ENCODE measurements at places on chromosomes 2 and 18.

DNA sequence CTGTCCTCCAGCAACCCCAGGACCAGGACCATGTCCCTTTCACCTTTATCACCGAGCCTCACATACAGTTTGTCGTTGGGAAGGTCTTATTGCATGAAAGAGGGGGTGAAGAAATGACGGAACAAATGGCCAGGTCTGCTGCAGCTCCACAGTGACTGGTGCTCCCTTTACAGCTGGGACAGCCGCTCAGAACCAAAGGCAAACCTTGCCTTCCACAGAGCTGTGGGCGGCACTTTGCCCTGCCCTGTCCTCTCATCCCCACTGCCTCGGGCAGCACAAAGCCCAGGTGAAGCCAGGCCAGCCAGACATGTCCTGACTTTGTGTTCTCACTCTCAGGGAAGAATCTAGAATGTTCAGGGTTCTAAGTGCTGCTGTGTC lies 961 bp downstream of the GPR55 start:
- DNase-seq: no peak

DNA sequence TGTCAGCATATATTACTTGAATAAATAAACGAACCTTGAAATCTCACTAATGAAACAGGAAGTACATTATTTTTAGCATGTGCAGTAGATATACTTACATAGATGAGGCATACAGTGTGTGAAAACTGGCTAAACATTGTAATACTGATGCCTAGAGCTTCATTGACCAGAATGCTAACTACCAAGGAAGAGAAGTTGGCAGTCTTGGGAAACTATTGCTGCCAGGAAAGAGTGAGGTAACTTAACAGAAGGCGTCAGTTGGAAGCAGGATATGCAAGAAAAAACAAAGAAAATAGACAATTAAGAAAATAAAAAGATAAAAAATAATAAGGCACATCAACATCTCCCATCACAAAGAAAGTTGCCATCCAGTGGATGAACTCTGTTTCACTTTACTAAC lies 963.0 kb downstream of the TDRD15 start:
- no peak for DNase-seq

DNA sequence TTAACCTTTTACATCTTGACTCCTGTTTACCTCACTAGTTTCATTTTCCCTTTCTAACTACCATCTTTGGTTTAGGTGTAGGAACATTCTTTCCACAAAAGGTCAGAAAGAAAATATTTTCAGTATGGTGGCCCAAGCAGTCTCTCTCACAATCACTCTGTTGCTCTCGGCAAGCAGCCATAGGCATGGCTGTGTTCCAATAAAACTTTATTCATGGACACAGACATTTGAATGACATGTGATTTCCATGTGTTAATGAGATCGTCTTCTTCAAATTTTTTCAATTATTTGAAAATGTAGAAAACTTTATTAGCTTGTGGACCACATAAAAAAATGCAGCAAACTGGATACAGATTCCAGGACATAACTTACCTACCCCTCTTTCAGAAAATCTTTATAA lies 109.7 kb upstream of the CNTNAP5 start:
- DNase-seq: no peak

- DNase-seq: no peak
These were observed 379.6 kb downstream of the HRH4 start for GRCh38 chr18:24840051-24840450.

DNA sequence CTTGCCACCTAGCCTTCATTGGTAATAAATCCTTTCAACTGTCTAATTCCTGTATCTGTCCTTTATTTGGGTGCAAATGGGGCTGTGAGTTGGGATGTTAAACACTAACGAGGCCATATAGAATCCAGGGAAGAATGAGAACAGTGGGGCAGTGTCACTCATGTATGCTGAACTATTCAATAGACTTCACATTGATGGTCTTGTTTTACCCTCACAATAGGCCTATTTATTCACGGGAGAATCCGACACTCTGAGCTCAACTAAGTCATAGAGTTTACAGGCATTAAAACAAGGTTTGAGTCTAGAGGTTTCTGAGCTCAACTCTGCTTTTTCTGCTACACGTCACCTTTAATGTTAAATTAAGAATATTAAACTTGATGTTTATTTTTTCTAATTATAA lies 421.6 kb downstream of the SOX11 start:
- DNase-seq: no peak

GRCh38 chr18:50586710-50587109 lies 26.8 kb downstream of the MAPK4 start:
- no peak for DNase-seq

DNA sequence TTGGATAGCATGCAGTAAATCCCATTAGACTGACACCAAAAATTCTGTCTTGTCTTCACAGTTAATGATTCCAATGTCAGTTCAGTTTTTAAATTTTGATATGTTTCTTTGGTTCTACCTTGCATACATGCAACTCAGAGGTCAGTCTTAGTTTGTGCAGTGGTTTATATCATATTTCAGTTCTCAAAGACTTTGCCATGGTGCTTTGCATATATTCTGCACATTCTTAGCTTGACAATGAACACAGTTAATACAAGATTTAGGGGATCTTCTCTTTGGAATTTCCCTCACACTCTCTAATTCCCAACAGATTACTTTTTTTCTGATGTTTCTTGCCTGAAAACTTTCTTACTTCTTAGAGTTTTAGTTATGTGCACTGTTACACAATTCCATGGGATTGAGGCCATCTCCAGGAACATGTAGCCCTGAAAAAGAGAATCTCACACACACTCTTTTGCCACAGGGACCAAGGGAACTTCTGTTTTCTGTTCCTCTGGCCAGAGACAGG lies 17.3 kb downstream of the NOL4 start:
- DNase-seq: no peak

DNA sequence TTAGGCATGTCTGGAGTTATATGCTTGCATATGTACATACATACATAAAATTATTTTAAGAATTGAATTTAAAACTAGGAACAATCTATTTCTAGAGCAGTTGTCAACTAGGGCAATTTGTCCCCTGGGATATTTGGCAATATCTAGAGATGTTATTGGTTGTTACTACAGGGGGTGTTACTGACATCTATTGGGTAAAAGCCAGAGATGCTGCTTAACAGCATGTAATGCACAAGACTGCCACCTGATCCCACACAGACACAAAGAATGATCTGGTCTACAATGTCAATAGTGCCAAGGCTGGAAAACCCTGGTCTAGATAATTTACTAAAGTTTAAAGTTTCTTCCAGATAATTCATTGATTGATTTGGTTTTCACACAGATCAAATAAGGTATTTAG lies 185.3 kb downstream of the NYAP2 start:
- no peak for DNase-seq

DNA sequence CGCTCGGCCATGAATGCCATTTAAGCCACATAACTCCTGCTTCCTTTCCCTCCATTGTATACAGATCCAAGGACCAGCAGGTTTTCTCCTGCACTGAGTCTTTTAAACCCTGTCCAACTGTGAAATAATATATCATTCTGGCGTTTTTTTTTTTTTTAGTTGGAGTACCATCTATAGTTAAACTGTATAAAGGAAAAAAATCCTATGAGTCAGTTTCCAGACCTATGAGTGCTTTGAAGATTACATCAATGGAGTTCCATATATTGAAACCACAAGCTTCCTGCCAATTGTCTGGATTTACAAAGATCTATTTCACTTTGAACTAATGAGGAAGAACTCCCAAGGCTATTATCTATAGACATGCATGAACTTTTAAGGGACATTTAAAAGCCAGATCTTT lies 2.4 kb upstream of the MALT1 start:
- DNase-seq: no peak

DNA sequence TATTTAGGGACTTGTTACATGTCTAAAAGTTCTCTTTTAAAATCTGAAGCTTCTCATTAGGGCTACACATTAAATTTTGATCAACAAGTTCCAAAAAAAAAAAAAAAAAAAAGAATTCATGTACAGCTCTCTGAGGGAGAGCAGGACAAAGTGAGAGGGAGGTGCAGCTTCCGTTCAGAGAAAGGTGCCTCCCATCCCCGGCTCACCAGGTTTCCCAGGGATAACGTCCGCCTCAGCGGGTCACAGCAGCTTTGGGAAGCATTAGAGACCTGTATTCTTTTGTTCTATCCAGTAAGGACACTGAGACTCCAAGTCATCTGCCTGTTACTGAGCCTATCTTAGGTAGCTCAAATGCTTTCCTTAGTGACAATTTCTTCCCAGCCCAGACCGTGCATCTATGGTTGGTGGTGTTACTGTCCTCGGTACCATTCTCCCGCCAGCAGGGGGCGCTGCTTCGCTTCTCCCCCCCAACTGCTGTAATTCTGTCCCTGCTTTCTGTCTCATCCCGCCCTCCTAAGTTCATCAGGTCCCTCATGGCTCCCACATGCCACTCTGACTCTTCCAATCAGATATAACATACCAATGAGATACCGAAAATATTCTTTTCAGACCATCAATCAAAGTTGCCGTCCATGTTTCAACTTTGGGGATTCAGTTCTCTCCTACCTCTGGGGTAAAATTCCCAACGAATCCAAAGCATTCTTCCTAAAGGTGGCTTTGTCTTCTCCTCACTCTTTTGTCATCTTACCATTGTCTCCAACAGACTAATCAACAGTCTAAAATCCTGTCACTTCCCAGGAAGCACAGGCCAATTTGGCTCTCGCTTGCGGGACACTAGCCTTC lies 466.5 kb downstream of the METTL4 start:
- DNase-seq: peak; percentile 4

DNA sequence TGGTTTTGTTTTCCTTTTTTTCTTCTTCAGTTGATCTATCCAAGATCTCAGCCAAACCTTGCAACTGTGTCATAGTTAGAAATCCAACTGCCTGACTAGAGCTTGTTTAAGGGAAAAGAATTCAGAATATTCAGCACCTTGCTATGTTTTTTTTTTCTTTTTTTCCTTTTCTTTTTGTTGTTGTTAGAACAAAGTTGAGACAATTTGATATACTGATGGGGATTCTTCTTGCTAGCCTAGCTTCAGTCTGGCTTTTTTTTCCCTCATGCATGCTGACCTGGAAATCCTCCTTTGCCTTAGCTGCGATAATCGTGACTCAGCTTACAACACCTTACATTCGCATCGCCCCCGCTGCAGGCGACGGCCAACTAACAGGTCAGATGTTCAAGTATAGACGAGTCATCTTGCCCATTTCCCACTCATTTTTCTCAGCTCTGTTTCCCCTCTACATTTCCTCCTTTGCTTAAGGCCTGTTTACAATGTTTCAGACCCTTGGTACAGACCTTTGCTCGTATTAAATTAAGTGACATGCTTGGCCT lies 487.2 kb upstream of the RAB12 start:
- no peak for DNase-seq

DNA sequence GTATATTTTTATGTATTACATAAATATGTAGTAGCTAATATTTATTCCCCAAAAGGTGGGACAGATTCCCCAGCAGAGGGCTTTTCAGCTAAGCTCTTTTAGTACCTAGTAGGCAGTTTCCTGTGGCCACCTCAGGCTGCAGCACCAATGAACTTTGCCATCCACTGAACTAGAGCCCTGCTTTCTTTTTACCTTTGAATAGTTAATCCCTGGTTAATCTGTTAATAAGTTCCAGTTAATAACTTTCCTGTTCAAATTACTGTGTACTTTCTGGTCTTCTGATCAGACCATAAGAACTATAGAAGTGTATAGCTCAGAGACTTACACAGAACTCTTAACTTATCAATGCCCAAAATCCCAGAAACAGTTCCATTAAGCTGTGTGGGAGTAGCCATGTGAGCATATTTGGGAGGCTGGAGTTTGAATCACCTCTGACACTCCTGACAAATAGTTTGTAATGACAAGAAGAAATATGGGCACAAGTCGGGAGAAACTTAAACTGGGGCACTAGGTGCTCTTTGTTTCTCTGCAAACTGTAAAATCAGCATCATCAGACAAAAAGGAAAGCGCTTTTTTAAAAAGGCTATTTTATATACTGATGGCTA lies 40.0 kb downstream of the ASXL2 start:
- no peak for DNase-seq

GRCh38 chr2:218465987-218466633 lies 47.2 kb downstream of the VIL1 start:
- no peak for DNase-seq

DNA sequence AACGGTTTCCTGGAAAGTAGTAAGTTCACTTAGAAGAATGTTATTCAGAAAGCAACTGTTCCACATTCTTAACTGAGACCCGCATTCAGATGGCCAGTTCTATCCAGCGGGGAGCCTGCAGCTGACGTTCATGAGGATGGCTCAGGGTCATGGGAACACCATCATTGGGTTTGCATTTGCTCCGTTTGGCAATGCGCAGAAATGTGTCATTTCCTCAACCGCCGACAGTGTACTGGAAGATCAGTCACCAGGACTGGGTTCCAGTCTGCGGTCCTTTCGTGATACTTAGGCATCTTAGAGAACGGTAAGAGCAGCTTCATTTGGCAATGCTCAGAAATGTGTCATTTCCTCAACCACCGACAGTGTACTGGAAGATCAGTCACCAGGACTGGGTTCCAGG lies 104.0 kb downstream of the DNER start:
- DNase-seq: no peak

GRCh38 chr18:5961097-5961827 lies 65.9 kb upstream of the TMEM200C start:
- no peak for DNase-seq

DNA sequence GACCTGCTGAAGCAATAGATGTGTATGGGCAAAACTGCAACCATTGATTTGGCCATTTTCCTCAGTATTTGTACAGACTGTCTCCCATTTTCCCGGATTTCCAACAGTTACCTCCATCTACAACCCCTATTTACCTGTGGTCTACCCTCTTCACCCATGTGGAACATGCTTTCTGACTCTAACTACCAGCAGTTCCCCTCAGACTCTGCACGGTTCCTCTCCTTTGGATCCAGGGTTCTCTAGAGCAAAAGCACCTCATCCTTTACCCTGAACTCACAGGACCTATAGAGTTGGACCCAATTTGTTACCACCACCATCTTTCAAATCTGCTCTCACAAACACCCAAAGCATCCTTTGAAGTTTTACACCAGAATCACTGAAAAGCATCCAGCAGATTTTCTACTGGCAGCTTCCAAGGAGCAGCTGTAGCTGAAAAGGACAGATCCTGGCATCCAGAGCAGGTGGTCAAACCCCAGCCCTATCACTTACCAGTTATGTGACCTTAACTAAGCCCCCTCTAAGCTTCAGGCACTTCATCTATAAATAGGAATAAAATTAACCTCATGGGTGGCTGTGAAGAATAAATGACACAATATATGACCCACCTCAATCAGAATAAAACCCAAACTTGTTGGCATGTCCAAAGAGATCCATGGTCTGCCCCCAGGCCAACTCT lies 15.3 kb downstream of the CYTIP start:
- DNase-seq: no peak

Data from activated T-helper 1 cell treated with anti-CD3 and anti-CD28 coated beads, Interleukin-2, amount 50 U/mL, for 16 hours (primary cell).